ENCODE measurements at places on chromosomes 5 and 9.
A peak's percentile ranks its signal among the peaks of the same experiment; 100 is the strongest.

DNA sequence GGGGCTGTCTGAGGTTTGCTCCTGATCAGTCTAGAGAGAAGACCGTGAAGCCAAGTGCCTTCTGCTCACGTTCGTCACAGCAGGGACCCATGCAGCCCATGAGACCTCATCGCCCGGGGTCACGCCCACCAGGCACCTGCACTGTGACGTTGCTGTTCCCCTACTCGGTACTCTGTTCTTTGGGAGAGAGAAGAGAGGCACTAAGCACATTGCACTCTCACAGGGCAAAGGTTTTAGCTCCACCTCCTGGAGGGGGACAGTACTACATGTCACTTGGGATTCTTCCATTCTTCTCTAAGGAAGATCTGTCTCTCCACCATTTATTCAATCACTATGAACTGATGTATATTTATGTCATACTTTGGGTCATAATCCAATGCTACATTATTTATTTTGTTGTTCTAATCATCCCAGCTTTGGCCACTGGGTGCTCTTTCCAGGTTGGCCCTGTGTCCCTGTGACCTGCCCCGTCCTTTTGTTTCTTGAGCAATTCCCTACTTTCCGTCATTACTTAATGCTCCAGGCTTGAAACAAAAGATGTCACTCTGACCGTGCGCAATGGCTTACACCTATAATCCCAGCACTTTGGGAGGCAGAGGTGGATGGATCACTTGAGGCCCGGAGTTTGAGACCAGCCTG lies 31.4 kb upstream of the BRD3 start:
- DNase-seq, result peak; percentile 52

DNA sequence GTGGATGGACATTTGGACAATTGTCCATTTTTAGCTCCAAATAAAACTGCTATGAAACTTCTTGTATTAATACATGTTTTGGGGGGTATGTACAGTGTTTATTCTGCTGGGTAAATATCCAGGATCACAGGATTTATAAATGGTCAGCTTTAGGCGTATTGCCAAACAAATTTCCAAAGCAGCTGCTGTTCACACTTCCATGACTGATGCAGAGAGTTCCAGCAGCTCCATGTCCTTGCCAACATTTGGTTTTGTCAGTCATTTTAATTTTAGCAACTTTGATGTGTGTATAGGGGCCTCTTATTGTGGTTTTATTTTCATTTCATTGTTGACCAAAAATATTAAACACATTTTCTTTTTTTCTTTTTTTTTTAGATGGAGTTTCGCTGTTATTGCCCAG lies 9.8 kb upstream of the SUSD1 start:
- no peak for DNase-seq

GRCh38 chr5:103526164-103526915 lies 36.2 kb downstream of the NUDT12 start:
- no peak for DNase-seq

DNA sequence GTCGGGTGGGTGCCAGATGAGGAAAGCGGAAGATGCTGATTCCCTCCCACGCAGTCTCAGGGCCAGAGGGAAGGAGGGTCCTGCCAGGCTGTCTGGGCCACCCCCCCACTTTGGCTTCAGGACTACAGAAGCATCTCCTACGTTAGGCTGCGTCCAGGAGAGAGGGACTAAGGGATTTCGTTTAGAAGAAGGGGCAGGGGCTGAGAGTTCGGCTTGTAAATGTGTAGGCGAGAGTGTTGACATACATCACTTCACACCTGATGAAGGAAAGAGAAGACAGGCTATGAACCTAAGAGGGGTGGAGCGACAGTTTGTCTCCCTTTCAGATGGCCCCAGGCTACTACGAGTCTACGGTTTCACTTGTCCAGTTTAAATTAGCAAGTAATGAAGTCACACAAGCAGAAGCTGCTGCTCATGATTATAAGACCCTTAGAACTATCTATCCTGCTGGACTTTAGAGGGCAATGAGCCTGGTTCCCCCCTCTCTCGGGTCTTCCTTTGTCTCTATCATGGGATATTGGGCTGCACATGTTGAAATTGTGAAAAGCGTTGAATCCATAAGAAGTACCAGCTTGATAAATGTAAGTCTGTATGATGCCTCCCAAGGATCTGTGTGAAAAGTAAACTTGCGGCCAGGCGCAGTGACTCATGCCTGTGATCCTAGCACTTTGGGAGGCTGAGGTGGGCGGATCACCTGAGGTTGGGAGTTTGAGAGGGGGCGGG lies 193.0 kb downstream of the AOPEP start:
- DNase-seq, result no peak

DNA sequence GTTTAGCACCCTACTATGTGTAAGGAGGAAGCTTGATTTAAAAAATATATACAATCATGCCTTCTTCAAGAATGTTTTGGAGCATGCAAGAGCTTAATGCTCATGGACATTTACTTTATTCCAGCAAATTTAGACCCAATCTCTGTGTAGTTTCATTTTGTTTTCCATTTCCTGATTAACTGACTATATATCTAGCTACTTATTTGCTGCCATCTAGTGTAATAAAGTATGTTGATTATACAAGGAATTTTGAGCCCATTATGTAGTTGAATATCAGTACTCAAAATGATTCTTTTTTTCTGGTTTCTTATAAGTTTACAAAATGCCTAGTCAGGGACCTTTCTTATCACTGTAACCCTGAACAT lies 100.0 kb upstream of the CCDC152 start:
- DNase-seq, result no peak

- DNase-seq, result no peak
Measured at GRCh38 chr5:174327317-174327864, 281.9 kb downstream of the NSG2 start.

GRCh38 chr5:135028791-135029476 lies 5.1 kb downstream of the PITX1 start:
- DNase-seq, result no peak

Measured in naive thymus-derived CD8-positive, alpha-beta T cell (primary cell).